ENCODE measurements at places on chromosomes 6 and 20. TPM values are rescaled to one million over a fixed set of nuclear protein-coding genes. Genes with fewer than 3 reads are reported as not detected.

C20orf144 gene
- 0.23 TPM for total RNA-seq

GLP1R gene
- not detected for total RNA-seq

GRCh38 chr6:158002951-158003853 is 21.5 kb downstream of the SYNJ2 start:
- DNase-seq, result no peak

RCAN2 gene
- total RNA-seq, result 43.6 TPM

PRR18 gene
- not detected for total RNA-seq

DNA sequence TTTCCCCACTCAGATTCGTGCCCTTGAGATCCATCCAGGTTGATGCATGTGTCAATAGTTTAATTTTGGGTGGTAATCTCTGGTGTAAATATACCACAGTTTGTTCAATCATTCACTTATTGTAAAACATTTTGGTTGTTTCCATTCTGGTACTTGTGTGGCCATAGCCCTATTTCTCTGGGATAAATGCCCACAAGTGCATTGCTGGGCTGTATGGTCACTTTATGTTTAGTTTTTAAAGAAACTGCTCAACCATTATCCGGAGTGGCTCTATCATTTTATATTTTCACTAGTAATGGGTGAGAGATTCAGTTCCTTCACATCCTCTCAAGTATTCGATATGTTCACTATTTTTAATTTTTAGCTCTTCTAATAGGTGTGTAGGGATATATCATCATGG is 60.7 kb upstream of the RNF24 start:
- no peak for DNase-seq

GRCh38 chr6:37903351-37904340 is 84.1 kb downstream of the ZFAND3 start:
- no peak for DNase-seq

DNA sequence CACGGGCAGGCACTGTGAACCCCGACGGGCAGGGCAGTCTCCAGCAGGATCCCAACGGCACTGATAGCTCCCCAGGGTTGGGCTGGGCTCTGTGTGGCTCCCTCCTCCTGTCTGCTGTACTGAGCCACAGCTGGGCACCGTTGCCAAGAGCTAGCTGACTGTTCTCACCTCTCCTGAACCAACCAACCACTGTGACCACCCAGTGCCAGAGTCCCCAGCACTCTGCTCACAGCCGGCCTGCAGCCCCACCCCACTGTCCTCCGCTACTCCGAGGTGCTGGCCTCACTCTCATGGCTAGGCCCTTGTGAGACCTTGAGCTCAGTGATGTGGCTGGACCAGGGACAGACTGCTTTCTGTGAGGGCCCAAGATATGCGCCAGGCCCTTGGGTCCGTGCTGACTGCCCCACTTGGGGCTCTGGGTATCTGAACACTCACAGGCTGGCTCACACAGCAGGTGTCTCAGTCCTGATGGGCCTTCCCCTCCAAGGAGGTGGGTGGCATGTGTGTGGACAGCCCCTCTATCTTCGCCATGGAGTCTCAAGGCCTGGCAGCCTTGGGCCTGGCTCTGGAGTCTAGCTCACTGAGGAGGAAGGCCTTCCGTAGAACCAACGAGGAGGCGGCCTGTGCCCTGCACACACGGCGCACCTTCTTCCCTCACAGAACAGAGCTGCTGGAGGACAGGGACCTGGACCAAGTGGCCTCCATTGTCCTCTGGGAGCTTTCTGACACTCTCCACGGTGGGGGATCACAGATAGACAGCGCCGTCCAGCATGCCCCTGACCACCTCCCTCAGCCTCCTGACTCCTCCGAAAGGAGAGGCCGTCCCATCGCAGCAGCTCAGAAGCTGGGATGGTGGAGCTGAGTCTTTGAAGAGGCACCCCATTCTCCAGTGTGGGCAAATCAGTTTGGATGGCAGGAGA is 53.5 kb downstream of the TCP11 start:
- DNase-seq, result no peak

DNA sequence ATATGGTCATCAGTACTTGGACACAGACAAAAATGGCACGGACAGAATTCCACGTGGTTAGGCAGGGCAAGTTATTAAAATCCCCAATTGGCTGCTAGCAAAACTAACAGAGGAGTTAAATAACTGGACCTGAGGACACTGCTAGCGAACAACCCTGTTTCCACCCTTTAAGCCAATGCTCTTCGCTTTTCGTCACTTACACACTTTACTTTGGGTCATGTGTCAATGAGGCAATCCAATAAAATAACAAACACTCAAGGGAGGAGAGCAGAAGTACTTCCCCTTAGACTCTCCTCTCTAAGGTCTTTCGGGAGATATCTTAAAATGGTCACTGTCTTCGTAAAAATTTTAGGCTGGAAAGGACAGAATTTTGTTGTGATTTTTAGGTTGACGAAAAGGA is 68.6 kb downstream of the LCA5 start:
- DNase-seq, result no peak

DNA sequence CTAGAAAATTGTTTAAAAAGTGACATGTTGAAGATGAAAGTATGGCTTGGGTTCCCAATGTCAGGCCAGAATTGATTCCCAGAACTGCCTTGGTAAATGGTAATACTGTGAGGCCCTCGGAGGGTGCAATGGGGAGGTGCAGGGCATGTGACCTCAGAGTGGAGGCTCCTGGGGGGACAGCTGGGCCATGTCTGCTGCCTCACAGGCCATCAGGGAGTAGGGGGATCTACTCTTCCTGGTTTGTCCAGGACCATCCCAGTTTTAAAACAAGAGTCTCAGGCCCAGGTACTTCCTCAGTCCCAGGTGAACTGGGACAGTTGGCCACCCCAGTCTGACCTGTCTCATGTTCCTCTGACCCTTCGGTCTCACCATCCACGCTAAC is 55.3 kb upstream of the SNX9 start:
- peak; percentile 79 for DNase-seq

MEP1A gene
- not detected for total RNA-seq

SLC12A5 gene
- total RNA-seq, result not detected

- no peak for DNase-seq
These were observed 36.6 kb downstream of the MTRES1 start for GRCh38 chr6:107064579-107065065.

DNA sequence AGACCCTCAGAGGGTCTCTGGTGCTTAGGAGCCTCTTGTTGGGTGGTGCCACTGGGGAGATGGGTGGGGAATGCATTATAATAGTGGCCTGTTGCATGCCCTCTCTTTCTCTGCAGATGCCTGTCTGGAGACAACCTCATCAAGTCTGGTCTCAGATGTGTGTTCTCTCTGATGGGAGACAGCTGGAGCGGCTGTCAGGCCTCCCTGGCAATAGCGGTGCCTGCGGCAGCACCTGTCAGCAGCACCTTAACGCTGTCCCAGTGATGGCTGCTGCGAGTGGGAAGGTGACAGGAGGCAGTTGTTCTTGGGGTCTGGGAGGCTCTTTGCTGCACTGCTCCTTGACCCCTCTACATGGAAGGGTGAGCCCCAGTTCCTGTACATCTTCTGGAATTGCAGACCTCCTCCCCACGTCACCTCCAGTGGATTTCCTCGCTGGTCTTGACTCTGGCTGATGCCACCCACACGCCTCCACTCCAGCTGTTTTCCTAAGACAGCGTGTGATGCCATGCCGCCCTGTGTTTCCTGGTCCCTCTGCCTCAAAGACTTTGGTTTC is 63.3 kb upstream of the BLCAP start:
- no peak for DNase-seq

TBX18 gene
- 11.8 TPM for total RNA-seq

DNA sequence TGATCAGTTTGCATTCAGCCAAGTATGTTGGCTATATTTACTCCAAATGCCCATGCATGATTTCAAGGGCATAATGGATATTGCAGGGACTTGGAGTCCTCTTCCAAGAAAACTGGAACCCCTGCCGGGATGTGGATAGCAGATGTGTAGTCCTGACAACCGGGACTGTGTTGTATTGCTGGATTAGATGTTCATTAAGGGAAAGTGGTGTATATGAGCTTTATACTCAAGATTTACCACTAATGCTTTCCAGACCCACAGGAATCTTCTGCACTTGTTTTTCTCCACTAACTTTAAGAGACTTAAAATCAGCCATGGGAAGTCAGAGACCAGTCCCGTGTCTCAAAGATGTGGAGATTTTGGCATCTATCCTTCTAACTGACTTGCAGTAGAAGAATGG is 770.9 kb downstream of the HDGFL1 start:
- DNase-seq, result no peak

GRCh38 chr6:136784910-136785746 is 7.1 kb downstream of the MAP3K5 start:
- no peak for DNase-seq

DNA sequence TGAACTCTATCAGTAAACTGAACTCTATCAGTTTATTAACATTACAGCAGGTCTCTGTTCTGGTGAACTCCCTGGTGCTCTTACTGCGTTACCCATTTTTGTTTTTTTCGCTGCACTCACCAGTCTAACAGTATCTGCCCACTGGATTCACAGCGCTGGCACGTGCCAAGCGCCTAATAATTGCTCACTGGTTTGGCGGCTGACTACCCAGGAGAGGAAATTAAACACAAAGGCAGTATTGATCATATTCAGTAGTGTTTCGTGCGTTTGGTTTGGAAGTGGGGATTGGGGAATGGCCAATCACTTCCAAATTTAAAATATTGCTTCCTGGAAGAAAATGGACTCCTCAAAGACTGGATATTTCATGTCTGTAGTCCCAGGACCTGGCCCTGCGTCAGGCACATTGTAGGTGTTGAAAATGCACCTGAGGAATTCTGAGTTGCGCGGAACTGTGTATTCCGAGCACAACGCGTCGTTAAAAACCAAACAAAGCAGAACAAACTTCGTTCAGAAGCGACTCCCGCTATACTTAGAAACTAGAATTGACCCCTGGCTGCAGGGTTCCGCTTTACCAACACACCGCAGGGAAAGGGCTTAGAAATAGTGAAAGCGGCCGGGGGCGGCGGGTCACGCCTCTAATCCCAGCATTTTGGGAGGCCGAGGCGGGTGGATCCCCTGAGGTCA is 1.1 kb upstream of the RPS12 start:
- DNase-seq, result no peak

NTSR1 gene
- total RNA-seq, result 0.78 TPM

TOP1 gene
- 20.2 TPM for total RNA-seq

FAM83C gene
- total RNA-seq, result not detected

DNA sequence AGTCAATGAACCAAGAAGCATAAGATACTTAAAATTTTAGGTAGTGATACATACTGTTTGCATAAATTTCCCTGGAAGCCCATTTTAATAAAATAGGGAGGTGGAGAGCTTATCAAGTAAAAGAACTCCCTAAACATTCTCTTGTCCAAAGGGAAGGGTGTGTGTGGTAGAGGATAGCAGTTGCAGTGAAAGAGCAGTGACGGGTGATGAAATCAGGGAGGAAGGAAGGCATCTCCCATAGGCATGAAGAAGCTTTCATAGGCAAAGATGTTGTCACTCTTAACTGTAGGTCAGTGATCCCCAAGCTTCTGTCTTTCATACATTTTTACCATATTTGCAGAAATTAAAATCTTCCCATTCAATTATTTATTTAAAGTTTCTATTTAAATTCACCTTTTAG is 60.0 kb upstream of the ZNF831 start:
- DNase-seq, result peak; percentile 45

GRCh38 chr20:32112841-32113240 is 3.3 kb downstream of the TM9SF4 start:
- DNase-seq, result no peak

DNA sequence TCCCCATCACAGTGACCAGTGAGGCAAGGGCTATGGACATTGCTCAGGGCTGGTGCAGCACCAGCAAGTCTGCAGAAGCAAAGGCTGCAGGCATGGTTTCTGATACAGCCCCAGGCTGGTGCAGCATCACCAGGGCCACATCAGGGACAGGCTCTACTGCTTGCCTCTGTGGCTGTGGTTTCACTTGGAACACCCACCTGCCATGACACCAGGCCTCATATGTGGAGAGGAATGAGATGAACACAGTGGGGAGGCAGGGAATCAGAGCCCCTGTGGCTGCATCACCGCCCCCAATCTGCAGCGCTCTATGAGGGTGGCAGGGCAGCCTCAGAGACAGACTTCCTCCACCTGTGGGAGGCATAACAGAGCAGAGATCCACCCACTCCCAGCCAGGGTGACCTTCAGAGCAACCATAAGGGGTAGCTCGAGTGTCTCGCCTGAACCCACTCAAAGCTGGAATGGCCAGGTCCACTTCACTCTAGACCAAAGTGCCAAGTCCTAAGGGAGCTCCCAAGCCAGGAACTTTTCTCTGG is 7.9 kb downstream of the RING1 start:
- DNase-seq, result no peak

DNA sequence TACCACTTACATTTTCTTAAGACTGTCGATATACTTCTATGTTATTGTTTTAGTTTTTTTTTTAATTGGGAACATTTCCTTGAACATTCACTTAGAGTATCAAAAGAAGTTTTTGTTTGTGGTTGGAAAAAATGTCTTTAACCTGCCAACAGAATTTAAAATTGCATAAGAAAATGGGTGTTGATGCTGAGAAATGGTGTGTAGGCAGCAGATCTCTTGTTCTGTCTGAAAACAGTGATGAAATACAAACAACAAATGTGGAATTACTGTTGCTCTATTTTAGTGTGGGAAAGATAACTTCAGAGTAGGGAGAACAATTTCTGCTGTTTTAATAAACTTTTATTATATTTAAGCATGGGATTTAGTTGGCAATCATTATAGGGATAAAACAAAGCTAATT is 293.5 kb downstream of the CDKAL1 start:
- DNase-seq, result no peak

- no peak for DNase-seq
These were observed 18.4 kb upstream of the PTPRK start for GRCh38 chr6:128538763-128539162.

GRCh38 chr6:168214586-168215104 is 104.9 kb downstream of the DACT2 start:
- no peak for DNase-seq

- DNase-seq, result no peak
These were observed 231.2 kb upstream of the PLN start for GRCh38 chr6:118316796-118317384.

GRCh38 chr6:157644043-157644810 is 178.8 kb upstream of the SNX9 start:
- no peak for DNase-seq

GRCh38 chr20:41380551-41381193 is 14.1 kb upstream of the EMILIN3 start:
- no peak for DNase-seq

GRCh38 chr20:2871661-2872458 is 1.4 kb upstream of the PTPRA start:
- no peak for DNase-seq

DNA sequence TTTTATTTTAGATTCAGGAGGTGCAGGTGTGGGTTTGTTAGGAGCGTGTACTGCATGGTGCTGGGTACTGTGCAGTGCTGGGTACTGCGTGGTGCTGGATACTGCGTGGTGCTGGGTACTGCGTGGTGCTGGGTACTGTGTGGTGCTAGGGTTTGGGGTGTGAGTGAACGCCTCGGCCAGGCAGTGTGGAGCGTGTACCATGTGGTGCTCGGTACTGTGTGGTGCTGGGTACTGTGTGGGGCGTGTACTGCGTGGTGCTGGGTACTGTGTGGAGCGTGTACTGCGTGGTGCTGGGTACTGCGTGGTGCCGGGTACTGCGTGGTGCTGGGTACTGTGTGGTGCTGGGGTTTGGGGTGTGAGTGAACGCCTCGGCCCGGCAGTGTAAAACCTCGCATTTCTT is 62.9 kb downstream of the WDR27 start:
- DNase-seq, result peak; percentile 55

Measured in esophagus muscularis mucosa (tissue), 4 donors.